ENCODE measurements at places on chromosomes 5 and 9.

- DNase-seq: no peak
Measured at GRCh38 chr9:110207071-110207641, 803 bp downstream of the C9orf152 start.

DNA sequence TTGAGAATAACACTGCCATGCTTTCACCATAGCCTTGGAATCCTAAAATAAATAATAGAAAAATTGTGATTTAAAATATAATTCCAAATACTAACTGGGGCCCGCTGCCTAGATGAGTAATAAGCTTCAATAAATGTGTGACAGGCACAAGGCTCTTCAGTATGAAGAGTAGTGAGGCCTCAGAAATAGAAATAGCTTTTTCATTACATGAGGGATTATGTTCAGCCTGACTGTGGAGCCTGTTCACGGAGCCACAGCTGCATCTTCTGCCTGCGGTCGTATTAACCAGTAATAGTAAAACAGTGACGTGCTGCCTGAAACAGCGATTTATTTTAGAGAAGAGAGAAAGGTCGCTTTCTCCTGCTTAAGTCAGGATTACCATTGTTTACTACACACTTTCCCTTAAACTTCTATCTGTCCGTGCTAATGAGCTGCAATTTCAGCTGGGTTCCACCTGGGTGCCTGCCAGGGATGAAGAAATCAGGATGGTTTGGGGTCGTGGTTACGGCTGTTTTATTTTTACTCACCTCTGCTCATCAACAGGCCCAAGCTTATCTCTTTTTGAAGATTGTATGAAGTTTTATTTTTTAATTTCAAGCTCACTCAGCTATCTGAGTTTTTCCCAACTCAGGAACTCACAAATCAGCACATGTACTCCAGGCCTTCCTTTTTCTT, 284.9 kb upstream of the WWC1 start:
- DNase-seq: peak; percentile 37

DNA sequence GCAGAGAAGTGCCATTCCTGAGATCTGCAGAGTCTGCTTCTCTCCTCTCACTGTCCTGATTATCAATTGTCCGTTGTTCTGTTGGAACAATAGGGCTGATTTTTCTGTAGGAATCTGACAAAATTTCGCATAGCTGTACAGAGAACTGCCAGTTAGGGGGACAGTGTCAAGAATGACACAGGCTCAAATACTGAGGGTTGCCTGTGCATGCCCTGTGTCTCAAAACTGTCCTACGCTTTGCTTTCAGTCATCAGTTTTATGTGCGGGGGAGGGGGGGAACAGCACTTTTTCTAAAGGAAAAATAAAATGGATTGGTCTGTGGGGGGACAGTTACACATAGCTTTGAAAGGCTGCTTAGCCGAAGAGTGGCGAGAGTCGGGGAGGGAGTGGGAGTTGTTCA, 248.6 kb downstream of the PDZD2 start:
- DNase-seq: no peak

- DNase-seq: peak; percentile 58
Measured at GRCh38 chr9:111691672-111692329, 30.4 kb downstream of the GNG10 start.

- DNase-seq: no peak
Measured at GRCh38 chr5:176743136-176743861, 67.1 kb upstream of the UNC5A start.

GRCh38 chr5:56326770-56327169, 93.6 kb upstream of the ANKRD55 start:
- no peak for DNase-seq

- no peak for DNase-seq
Measured at GRCh38 chr9:87749335-87750035, 23.6 kb downstream of the CTSL start.

GRCh38 chr9:21428235-21428634, 12.0 kb upstream of the IFNA1 start:
- no peak for DNase-seq

GRCh38 chr5:56055287-56055686, 60.5 kb upstream of the IL6ST start:
- DNase-seq: no peak

- no peak for DNase-seq
Measured at GRCh38 chr5:164256954-164257353, 751.5 kb downstream of the MAT2B start.

- DNase-seq: no peak
Measured at GRCh38 chr5:132083071-132083678, 9.6 kb downstream of the CSF2 start.

GRCh38 chr5:143605403-143606005, 202.0 kb upstream of the NR3C1 start:
- DNase-seq: peak; percentile 26

DNA sequence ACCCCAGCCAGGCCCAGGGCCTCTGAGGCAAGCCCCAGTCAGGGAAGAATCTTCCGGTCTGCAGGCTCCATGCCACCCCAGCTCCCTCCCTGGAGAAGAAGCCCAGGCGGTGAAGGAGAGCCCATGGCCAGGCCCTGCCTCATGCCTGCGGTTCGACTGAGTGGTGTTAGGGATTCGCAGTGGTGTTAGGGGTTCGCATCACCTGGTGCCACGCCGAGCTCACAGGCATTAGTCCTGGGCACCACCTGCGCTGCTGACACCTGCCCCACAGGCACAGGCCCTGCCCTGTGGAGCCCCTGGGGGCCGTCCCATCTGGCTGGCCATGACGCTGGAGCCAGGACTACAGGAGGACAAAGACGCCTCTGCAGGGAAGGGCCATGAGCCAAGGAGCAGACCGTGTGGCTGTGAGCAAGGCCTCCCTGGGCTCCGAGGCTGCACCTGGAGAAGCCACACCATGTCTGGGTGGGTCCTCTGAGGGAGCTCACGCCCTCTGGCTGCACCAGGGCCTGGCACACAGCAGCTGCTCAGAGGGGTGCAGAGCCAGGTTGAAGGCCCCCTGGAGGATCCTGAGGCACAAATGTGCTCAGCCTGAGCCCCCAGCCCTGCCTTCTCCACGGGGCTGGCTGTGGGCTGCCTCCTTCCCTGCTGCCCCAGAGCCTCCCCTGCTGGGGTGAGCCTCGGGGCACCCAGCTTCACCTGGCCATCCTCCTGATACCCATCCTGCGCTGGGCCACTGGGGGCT, 27.6 kb upstream of the RNF130 start:
- DNase-seq: no peak

DNA sequence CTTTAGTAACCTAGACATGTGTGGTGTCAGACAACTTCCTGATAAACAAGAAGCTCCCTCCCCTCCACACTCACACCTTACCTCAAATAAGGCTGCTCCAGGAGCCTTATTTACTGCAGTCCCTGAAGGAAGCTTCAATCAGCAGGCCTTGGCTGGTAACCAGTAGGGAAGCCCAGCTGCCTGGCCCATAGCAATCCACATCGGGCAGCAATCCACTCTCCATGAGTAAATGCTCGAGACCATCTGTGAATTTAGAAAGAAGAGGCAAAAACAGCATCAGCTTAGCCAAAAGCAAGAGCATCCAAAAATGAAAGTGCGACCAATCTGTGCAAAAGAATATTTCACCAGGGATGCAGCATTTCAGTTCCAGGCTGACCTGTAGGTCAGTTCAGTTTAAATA, 213.3 kb upstream of the TUSC1 start:
- peak; percentile 15 for DNase-seq

DNA sequence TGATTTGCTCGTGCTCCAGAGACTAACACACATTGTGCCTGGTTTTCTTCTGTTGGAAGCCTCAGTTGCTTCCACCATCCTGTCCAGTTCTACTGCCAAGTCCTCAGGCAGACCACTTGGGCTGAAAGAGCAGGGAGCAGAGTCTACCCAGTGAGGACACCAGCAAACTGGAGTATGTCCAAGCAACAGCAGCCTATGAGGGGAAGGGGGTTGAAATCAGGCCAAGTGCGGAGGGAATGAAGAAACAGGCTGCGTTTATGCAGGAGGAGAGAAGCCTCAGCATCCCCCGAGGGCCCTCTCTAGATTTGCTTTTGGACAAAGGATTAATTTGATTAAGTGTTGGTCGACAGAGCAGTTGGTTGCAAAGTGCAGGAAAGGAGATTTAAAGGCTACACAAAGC, 14.5 kb downstream of the DOCK2 start:
- DNase-seq: peak; percentile 72

- DNase-seq: peak; percentile 9
Measured at GRCh38 chr5:151318850-151319732, 15.5 kb upstream of the SLC36A3 start.

DNA sequence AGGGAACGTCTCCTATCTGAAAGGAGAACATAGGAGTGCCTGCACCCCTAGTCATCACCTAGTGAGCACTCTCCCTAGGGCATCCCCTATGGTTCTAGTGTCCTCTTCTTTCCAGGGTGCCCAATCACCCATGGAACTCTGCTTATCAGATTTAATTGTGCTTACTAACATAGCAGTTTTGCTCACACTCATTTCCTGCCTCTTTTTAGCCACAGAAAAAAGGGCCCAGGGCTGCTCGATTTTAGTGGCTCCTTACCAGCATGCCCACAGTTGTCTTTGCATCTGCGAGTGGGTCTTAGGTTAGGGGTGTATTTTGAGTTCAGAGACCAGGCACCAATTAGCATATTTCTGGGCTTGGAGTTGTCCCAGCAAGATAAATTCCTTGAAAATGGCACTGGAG, 1110.2 kb downstream of the TAF11L14 start:
- peak; percentile 2 for DNase-seq

DNA sequence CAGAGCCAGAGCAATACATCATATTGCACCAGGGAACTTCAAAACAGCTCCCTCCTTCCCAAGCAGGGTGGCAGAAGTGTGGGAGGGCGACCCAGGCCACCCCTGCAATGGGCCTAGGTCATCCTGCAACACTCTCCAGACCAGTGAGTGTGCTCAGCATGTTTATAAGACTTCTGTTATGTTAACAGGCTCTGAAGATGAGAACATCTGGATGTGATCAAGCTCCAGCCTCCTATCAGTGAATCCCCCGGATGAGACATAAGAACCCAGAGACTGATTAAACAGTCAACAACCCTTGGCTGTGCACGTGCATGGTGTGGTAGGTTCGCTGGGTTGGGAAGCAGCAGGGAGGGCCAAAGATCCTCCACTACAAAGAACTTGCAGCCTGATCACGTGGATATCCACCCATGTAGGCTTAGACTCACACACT, 63.3 kb downstream of the ABCA1 start:
- peak; percentile 97 for DNase-seq

GRCh38 chr9:101055516-101055915, 27.0 kb downstream of the PLPPR1 start:
- no peak for DNase-seq

DNA sequence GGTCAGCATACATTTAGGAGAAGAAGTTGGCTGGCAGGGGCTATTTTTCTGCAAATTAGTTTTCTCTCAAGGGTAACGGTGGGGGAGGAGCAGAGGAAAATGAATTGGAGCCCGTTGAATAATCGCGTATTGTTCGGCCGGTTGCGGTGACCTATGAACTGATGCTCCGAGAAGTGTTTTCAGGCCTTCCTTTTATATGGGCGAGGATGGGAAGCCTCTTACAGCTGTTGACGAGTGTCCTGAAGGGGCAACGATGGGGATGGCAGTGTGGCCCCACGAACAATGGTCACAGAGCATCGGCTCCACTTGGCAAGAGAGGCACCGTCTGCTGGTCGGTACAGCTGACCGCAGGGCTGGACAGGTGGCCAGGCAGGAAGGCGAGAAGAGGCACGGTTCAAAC, 400.7 kb downstream of the ZSWIM6 start:
- no peak for DNase-seq

GRCh38 chr5:140251527-140251973, 51.4 kb downstream of the PFDN1 start:
- DNase-seq: peak; percentile 97

DNA sequence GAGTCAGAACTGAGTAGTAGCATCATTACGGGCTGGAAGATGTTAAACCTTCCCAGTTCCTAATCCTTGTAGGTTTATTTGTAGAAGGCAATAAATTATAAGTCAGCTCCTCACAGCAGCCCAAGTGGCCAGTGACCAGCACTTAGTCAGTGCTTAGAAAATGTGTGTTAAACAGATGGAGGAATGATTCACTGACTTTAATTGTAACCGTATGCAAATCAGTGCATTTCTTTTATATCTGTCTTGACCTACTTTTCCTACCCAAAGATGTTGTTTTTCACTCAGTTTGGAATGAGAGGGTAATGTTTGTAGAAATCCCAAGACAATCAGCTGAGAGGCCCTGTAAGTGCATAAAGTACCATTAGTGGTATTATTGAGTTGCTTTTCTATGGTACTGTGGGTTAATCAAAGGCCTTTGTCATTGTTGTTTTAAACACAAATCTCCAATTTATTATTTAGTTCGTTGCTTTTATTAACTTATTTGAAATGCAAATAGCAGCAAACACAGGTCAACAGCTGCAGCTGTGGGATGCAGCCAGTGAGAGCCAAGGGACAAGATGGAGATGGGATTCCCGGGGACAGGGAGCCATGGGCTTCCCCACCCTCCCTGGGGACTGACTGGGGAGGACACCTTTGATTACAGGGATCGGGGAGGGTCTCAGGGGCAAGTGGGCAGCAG, 49.8 kb downstream of the MAP1B start:
- DNase-seq: peak; percentile 85

- DNase-seq: no peak
Measured at GRCh38 chr9:72952381-72952690, 517 bp downstream of the ALDH1A1 start.

DNA sequence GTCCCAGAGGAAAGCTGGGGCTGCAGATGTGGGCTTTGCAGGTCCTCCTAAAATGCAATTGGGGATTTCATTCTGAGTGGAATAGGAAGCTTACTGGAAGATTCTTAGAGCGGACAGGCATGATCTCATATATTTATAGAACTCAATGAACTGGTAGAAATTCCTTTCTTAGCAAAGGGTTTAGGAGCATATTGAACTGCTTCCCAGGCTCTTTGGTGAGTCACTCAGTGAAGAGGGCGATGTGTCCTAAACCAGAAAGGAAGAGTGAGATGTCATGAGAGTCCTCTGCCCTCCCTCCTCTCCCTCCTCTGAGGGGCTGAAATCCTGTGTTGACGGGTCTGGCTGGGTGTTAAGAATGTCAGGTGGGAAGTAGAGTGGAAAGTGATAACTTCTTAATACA, 26.3 kb upstream of the SEMA6A start:
- no peak for DNase-seq

DNA sequence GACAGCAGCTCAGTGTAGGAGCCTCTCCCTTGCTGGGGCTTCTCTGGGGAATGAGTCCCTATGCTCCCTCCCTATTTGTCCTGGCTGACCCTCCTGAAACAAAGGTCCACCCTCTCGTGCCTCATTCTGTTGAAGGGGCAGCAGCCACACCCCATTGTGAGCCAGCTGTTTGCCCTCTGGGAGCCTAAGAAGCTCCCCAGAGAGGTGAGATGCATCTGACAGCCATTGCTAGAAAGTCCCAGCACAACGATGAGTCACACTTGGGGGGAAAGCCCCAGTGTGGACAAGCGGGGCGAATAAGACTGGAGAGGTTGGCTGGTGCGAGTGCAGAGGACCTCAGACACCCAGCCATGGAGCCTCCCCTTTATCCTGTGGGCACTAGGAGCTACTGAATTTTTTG, 101.4 kb downstream of the PPARGC1B start:
- peak; percentile 76 for DNase-seq

DNA sequence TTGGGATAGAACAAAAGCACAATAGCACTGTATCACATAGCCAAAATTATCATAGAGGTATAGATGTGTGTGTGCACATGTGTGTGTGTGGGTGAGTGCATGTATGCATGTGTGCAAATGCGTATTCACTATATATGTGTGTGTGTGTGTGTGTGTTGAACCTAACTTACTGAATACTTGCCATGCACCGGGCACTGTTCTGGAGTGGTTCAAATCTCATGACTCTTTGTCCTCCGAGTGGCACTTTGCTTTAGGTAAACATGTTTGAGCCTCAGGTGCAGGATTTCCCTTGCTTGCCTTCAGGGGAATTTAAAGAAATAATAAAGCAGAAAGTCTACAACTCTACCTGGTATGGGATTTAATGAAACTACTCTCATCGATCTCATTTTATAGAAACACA, 183.5 kb upstream of the GDNF start:
- no peak for DNase-seq

- DNase-seq: no peak
Measured at GRCh38 chr9:89780959-89781358, 176.1 kb downstream of the GADD45G start.
